ENCODE measurements at places on chromosomes 5 and 9.

DNA sequence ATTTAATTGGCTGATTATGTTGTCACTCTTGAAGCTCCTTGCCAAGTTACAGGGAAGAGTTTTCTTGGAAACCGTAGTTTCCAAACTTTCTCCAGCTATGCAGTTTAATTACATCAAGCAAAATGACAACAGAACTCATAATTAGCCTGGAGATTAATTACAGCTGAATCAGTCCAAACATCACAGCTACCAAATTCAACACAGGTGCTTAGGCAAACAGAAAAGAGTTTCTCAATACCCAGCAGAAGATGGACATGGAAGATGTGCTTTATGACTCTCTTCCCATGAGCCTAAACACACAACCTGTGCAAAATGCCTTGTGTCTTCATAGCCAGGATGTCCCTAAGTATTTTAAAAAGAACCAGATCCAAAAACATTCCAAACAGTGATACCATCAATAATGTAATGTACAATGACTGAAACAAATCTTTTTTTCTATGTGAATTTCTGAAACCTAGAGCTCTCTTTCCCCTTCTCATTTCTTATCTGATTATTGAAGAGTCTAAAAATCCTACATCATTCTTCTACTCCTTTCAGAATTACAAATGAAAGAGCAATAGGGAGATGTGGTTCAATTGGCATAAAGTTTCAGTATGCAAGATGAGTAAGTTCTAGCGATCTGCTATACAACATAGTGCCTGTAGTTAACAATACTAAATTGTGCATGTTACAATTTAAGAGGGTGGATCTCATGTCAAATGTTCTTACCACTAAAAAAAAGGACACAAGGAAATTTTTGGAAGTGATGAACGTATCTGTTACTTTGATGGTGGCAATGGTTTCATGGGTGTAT, 124.3 kb downstream of the RASEF start:
- DNase-seq: no peak

- no peak for DNase-seq
Measured at GRCh38 chr5:74164725-74165235, 475.7 kb downstream of the ENC1 start.

DNA sequence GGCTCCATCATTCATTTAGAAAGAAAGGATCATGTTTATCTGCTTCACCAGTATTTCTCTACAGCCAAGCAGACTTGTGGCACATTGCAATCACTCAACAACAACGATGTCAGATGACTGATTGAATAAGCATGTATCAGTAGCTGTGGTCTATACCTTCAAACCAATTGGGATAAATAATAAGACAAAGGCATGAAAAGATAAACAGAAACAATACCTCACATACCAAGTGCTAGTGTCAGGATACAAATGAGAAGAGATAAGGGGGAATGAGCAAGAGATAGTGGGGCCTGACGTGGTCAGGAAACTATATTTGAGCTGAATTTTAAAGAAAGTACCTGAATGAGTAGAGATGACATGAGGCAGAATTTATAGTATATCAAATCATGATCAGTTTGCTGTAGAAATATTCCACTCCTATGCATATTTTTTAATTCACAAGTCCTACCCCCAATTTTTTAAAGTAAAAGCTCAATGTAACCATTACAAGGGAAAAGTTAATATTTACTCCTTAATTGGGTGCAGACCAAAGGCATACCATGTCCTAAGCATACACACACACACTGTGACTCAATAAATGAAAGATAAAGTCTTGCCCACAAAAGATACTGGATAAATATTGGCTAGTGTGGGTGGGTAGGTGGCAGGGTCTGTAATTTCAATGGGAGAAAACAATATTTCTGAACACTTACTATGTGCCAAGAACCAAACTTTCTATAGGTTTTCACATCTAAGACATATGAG, 284.5 kb downstream of the SPOCK1 start:
- no peak for DNase-seq

- DNase-seq: no peak
Measured at GRCh38 chr9:120161776-120162175, 418.2 kb downstream of the CDK5RAP2 start.

DNA sequence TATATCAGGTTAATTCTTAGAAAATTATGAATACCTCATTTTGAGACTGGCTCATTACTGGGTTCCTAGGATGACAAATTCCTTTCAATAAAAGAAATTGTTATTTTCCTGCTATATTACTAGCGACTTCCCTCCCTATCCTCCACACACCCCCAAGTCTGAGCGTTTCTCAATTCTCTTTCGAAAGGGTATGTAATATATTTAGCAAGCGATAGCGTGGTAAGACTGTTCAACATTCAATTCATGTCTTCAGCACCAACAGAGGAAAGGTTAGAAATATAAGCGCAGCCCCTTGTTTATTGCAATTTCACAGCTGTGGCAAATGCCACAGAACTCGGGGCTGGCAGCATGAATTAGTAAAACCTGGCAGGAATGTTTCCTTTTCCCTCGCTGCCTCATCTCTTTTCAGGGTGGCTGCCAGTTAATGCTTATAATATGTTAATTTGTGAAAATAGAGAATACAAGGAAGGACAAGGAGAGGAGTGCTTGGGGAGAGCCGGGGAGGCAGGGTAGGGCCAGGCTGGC, 152.7 kb upstream of the TBCA start:
- DNase-seq: no peak

GRCh38 chr5:115816226-115817081, at the start of gene CDO1:
CDO1 (minus strand) TSS chr5:115816659; CDS start chr5:115816397, 262 bp downstream.
- peak; percentile 34 for DNase-seq

DNA sequence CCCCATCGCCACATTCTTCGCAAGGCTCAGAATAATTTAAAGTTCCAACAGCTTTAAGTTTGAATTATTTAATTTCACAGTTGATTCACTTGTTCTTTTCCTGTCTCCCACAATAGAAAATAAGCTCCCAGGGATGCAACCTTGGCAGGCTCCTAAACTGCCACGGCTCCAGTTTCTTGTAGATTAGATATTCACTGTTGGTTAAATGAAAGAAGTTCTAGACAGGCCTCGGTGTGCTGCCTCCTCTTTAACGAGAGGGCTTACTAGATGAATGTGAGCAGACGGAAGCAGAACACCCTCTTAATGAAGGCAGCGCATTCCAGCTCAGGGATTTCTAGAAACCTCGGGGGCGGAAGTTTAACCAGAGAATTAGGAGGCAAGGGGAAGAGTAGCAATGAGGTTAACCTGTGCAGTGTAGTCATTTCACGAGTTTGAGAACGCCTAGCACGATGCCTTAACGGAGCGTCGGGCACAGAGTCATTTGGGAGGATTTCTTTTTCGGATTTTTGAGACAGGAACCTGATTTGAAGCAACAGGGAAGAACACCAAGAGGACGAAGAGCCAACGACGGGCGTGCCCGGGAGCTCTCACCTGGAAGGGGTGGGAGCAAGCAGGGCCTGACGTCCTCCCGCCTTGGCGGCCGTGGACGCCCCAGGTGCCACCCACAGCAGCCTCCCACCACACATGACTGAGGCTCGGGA, 637 bp upstream of the SMC5 start:
- DNase-seq: no peak

DNA sequence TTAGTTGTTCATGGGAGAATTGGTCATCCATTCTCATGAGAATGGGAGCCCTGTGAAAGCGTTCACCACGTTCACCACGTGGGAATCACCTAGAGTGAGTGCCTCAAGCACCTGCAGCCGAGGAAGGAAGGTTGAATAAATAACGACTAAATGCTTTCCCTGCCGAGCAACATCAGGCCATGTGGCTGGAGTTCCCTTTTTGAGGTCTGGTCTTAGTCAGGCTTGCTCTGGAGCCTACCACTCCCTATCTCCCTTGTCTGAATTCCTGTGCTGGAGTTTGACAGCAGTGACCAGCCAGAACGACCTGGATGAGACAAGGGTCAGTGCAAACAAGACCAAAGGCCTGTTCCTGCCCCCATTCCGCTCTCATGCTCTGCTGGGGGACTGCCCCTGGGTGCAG, 28.5 kb downstream of the KCNMB1 start:
- DNase-seq: no peak

DNA sequence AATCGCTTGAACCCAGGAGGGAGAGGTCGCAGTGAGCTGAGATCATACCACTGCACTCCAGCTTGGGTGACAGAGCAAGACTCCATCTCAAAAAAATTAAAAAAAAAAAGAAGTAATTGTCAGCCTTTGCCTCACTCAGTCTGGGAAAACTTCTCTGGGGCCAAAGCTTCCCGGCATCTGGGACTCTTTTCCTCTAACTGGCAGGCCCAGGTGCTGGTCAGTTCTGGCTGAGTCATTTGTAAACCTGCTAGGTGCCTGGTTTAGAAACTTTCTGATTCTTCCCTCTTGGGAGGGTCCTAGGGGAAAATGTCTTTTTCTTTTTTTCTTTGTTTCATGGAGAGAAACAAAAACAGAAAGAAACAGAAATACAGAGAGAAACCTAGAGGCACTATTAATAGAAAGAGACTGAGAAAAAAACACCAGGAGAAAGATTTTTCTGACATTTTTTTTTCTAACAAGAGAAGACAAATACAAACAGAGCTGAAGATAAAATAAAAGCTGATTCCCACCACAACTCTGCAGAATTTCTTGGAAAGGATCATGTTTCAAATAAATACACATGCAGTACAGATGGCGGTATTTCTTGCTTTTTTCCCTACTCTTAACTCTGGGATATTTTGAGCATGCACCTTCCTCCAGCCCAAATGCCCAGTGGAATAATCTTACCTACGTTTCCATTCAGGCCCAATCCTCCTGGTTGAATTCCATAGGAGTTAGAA, 22.1 kb upstream of the UBAP2 start:
- no peak for DNase-seq

GRCh38 chr5:134091626-134092121, 22.8 kb upstream of the TCF7 start:
- no peak for DNase-seq

All from urothelium cell line (cell line).